ENCODE measurements at places on chromosomes 3 and 15. TPM values are rescaled to one million over a fixed set of nuclear protein-coding genes. Genes with fewer than 3 reads are reported as not detected.

The SLC28A2 gene
- not detected for total RNA-seq

The ZBTB20 gene
- total RNA-seq = 64.1 TPM

The ATP6V1A gene
- total RNA-seq = 118 TPM

The CCR1 gene
- 0.15 TPM for total RNA-seq

The CILP gene
- 0.40 TPM for total RNA-seq

Data from renal cortical epithelial cell (primary cell).